ENCODE measurements at places on chromosomes 13 and 19. TPM values are rescaled to one million over a fixed set of nuclear protein-coding genes. Genes with fewer than 3 reads are reported as not detected.

Gene MAST1
- polyA plus RNA-seq, result 33.7 TPM

Gene PSG11
- polyA plus RNA-seq, result not detected

Gene SSC5D
- 2.6 TPM for polyA plus RNA-seq

Gene MEGF8
- 36.5 TPM for polyA plus RNA-seq

Gene C13orf42
- not detected for polyA plus RNA-seq

Gene MISP3
- 22.6 TPM for polyA plus RNA-seq

Data from brain (organoid and tissue), 16 donors.